ENCODE measurements at places on chromosomes 5 and 9.

GRCh38 chr9:79572608-79573411, 1.0 kb downstream of the TLE4 start:
- ATAC-seq: no peak

DNA sequence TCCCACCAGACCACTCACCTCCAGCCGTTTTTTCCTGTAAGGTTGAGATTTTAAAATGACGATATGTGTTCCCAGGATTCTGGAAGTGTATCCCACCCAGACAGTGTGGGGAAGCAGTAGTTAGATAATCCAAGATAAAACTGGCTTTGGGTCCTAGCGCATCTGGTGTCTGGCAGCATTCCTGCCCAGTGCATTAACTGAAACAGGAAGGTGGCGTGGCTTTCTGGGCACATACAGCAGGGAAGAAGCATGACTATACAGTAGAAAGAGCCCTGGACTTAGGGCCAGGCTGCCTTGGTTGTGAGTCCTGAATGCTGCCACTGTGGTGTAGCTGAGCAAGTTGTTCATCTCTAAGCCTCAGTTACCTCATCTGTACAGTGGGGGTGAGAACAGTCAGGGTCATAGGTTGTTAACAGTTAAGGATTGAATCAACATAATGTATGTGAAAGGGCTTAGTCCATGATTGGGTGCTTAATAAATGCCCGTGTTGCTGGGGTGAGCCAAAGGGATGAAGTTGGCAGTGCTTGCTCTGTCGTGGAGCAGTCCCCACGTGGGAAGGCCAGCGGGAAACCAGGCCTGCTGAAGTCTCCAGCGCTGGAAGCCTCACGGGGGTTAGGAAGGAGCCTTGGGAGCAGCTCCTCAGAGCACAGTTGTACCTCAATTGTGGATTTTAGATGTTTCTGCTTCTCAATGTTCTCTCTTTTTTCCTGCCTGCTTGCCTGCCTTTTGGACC, 18.0 kb downstream of the CLTA start:
- no peak for ATAC-seq

GRCh38 chr9:109629615-109630014, 131.5 kb upstream of the PTPN3 start:
- no peak for ATAC-seq

DNA sequence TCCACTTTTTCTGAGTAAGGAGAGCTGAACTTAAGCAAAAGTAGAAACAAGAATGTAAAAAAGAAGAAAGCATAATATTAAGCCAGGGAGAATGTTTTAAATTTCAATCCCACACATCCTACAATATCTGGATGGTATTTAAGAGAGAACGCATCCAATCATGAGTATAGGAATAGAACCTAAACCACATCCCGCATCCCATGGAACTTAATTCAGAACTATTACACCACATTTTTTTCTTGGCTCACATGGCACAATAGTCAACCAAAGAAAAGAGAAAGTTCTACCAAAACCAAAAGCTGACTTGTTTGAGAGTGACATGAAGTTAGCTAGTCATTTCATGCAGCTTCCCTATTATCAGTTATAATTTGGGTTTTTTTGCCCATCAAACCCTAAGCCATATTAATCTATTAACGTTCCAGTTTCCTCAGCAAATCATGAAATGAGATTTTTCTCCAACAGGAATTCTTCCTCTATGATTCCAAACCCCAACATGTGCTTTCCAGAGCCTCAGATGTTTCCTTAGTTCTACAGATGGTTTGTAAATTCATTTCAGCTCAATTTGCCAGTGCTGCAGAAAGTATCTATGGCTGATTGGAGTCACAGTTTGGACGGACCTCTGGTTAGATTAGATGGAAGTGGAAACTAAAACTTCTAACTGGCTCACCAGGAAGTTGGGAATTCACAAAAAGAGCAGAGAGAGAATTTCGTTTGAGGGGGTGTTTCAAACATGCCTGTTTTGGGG, 22.5 kb downstream of the ADAMTSL1 start:
- ATAC-seq: no peak

DNA sequence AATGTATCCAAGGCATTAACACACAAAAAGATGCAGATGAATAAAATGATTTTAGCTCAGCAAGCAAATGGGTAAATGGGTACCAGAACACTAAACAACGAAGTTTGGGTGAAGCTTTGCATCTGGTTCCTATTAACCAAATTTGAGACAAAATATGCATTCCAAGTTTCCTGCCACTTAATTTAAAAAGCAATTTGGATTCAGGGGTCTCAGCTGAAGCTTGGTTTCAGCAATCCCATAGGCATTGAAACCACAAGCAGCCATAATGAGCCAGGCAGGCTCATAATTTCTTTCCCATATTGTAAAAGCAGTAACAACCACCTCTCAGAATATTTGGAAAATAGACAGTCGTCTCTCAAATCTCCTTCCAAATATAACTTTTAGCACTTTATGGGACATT, 138.9 kb downstream of the NXNL2 start:
- ATAC-seq: no peak

DNA sequence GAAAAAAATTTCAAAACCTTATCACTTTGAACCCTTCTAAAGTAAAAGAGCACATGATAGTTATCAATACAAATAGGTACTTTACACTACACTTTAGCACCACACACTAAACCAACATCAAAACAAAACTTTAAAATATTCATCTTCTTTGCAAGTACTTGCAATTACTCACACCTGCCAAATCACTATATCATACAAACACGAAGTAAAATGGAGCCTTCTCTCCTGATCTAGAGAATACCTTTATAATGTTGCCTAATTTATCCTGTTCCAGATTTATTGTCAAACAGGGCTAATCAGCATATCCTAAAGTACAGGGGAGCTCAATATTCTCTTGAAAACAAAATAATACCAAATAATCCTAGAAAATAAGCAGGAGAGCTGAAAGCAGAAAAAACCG, 3.0 kb downstream of the RNF145 start:
- ATAC-seq: no peak

DNA sequence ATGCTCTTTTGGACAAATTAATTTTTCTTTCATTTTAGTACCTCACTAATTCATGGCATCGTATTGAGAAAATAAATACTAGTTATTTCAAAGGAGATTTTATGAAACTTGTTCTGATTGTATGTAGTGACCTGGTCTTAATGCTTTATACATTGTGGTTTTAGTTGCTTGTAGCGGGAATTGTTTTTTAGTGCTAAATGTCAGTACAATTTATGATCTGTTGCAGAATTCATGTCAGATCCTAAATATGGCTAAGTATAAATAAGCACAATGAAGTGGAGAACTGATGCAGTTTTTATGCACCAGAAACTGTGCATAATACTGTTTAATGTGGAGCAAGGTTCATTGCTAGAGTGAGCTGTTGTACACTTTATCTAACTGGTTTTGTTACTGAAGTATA, 308.8 kb downstream of the PJA2 start:
- no peak for ATAC-seq

DNA sequence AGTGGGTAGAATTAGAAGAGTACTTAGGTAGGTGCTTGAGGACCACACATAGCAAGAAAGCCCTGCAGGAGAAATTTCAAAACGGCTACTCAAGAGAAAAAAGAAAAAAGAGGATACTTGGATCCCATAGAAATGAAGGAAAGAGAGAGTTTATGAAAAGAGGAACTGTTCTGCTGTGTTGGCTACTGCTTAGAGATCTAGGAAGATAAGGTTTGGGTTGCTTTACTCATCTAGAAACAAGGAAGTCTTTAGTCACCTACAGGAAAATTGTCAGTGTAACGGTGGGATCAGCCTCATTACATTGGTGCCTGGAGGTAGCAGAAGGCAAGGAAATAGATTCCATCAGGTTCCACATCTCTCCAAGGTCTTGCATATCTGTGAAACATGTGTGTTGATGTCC, 14.8 kb upstream of the C5orf46 start:
- ATAC-seq: no peak

DNA sequence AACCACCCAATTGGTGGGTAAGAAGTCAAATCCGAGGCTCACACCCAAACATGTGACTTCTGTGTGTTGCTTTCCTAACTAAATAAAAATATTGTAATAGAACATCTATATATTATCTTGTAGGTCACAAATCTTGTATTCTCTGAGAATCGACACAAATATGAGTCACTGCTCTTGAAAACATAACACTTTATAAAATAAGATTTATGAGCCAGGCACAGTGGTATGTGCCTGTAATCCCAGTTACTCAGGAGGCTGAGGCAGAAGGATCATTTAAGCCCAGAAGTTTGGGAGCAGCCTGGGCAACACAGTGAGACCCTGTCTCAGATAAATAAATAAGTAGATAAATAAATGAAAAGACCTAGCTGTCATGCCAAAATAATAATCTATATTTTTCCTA, 624.1 kb downstream of the ANXA1 start:
- ATAC-seq: no peak

GRCh38 chr5:76471406-76471805, 68.3 kb downstream of the IQGAP2 start:
- ATAC-seq: no peak

- ATAC-seq: no peak
Observed at GRCh38 chr5:84343171-84343570, 41.5 kb downstream of the EDIL3 start.

GRCh38 chr5:115229606-115230005, 33.1 kb downstream of the PGGT1B start:
- no peak for ATAC-seq

DNA sequence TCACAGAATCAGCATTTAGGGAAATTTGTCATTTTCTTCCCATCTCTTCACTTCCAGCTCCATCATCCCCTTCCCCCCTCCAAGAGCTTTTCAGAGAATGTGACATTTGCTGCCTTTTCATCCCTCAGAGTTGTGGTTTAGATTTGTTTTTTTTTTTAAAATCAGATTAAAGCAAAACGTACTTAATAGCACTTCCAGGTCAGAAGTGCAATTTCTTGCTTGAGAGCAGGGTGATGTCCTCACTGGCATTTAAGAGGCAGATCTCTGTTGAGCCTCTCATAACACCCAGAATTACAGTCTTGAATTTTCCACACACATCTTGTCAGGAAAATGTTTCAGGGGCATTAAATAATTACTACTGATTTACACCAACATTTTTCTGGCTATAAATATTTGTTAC, 236.8 kb upstream of the VLDLR start:
- no peak for ATAC-seq

DNA sequence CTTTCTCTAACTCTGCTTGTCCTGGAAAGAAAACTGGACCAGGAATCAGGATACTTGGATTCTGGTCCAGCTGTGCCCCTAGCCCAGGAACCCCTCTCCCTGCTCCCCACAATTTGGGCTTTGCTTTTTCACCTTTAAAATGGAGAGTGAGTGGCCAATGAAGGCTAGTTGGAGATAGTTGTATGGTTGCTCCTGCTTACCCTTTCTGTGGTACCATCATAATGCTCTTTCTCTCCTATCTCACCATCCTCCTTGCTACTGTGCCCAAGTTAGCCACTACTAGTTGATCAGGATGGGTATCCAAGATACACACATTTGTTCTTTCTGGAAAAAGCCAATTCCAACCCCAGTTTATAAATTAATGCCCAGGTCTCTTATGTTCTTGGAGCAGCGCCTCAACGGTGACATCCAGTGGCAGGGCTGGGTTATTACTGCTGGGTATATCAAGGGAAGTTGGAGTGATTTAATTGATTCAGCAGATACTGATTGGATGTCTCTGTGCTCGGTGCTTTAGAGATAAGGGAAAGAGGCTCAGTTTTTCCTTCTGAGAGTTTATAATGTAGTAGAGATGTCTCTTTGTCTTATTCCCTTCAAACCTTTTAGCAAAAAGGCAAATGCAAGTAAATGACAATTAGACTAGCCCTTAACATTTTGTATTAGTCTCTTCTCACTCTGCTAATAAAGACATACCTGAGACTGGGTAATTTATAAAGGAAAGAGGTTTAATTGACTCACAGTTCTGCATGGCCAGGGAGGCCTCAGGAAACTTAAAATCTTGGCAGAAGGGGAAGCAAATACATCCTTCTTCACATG, 38.5 kb downstream of the FAXDC2 start:
- peak; percentile 64 for ATAC-seq

DNA sequence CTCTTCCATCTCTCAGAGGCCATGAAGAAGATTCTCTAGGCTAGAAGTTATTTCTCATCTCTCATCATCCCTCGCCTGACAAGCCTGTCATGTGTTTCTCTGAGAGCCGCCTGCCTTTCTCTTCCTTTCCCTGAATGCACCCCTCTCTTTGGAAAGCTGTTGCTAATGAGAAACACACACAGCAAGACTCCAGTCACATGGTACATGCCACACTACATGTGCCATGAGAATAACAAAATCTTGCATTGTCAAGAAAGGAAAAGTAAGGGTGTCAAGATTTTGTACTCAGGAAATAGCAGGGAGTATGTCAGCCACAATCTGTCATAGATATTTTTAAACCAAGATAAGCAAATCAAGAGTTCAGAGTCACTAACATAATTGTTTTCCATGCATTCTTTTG, 8.9 kb downstream of the AGXT2 start:
- ATAC-seq: no peak

- ATAC-seq: no peak
Observed at GRCh38 chr5:115214541-115214940, 44.8 kb upstream of the TRIM36 start.

DNA sequence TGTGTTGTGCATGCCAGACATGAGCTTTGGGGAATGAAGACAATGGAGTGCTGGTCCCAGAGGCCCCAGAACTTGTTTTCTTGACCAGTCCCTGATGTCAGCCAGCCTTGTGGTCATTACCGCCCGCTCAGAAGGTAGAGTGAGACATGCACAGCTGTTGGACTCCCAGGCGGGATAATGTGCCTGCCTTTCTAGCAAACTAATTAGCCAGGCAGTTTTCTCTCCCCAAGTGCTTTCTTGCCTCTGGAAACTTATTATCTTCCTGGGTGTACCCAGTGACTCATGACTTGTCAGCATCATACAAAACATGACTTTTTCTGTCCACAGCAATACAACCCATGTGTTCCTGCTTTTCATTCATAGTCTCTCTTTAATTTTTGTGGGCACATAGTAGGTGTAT, 131.1 kb downstream of the RMI1 start:
- ATAC-seq: no peak

DNA sequence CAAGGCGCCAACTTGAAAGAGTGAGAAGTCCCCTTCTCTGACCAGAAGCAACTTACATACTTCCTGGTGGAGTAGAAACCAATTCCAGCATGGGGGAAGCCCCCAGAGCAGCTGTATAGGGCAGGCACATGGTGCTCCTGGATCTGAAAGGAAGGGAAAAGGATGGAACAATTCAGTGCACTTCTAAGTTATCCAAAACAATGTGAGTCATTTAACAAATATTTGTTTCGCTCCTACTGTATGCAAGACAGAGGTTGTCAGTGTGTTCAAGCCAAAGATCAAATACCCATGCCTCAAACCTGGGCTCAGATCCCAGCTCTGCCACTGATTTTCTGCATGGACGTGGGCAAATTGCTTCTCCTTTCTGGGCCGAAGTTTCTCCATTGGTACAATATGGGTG, 67.1 kb downstream of the LHX2 start:
- no peak for ATAC-seq

GRCh38 chr9:34322899-34323591, 6.0 kb downstream of the KIF24 start:
- no peak for ATAC-seq
